Testis (tissue), 5 donors: ENCODE measurements at places on chromosomes 12 and 14. TPM values are rescaled to one million over a fixed set of nuclear protein-coding genes. Genes with fewer than 3 reads are reported as not detected.
A peak's percentile ranks its signal among the peaks of the same experiment; 100 is the strongest.

DNA sequence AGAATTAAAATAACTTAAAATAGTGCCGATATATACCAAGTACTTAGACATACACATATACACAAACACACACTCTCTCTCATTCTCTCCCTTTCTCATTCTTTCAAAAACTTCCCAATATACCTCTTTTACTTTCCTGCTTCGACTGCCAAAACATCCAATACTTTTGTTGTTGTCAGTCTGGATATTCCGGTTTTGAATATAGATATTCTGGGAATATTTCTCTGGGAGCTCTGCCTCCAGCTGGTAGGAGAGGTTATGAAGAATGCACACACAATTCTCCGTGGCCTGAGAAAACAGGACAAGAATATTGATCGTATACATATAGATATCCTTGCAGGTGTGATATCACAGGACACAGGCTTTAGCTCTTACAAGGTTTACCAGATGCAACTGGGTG is 66.6 kb upstream of the YARS2 start:
- no peak for DNase-seq

- DNase-seq, result peak; percentile 72
Measured at GRCh38 chr12:47079981-47080724, 394 bp upstream of the AMIGO2 start.

DNA sequence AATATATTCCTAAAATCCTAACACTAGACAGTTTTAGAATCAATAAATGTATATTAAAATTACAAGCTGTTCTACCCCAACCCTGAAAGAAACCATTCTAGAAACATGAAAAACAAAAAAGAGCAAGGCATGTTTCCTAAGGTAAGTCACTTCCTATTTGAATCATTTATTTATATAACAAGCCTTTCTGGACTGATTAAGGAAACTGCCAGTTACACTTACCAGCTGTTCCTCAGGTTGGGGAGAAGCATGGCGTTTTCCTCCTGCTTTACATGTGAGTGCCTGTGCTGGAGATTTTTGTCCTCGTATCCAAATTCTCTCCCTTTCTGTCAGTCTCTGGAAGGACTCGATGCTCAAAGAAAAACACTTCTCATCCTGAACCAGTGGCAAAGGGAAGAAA is 183.3 kb downstream of the EFCAB11 start:
- DNase-seq, result no peak

DNA sequence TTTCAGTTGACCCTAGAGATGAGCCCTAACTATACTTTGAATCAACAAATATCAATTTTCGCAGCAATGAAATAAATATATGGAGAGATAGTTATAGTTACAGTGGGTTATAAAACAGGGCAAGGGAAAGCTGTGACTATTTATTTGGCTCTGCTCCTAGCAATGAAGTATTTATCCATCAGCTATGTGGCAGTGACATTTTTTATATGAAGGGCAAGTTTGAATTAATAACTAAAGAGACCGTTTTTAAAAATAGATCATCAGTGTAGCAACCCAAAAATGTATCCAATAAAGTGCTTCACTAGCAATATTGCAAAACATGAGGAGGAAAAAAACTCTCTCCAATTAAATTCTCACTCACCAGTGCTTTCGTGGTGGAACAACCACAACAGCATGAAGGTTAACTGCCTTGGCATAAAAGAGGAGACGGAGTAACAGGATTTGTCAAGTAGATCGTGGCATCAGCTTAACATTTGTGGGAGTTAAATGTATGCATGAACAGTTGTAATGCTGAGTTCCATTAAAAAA is 58.1 kb upstream of the NUDT4 start:
- no peak for DNase-seq

DNA sequence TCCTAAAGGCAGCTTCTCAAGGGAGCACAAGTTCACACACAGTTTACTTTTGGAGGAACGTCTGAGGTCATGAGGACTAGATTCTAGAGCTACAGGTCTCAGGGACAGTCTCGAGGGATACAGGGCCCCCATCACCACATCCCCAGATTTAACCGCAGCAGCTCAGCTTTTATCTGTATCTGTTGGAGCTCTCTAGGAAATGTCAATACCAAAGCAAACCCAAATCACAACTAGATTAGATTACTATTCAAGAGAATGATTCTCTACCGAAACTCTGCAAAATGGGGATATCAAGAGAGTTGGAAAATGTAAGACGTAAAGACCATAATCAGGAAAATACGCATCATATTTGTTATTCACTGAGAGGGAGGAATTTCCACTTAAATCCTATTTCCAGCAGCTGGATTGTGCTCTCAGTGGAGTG is 4.0 kb upstream of the MYRFL start:
- no peak for DNase-seq

LMNTD1 gene
- 22.9 TPM for polyA plus RNA-seq

DNA sequence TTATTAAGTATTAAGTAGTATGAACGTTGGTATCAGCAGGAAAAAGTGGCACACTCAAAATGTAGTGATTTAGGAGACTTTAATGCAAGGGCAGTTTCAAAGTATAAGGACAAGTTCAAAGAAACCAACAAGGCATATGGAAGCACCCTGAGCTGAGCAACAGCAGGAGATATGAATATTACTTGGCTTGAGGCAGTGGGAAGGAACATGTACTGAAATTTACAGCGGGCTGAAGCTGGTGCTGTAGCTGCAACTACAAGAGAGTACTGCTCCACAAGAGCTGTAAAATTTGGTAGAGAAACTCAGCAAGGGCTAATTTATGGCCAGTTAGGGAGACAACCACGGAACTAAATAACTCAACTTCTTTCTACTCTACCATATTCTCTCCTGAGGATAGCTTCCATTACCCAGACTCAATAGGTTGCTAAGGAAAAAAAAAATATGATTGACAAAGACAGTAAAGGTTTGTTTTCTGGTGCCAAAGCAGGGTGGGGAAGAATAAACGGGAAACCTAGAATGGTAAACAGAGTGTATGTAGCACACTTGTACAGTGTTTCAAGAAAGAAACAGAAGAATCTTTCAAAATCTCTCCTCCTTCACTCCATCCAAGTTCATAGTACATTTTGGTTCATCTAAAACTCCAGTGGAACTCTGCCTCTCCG is 487.8 kb upstream of the MGAT4C start:
- DNase-seq, result no peak

DNA sequence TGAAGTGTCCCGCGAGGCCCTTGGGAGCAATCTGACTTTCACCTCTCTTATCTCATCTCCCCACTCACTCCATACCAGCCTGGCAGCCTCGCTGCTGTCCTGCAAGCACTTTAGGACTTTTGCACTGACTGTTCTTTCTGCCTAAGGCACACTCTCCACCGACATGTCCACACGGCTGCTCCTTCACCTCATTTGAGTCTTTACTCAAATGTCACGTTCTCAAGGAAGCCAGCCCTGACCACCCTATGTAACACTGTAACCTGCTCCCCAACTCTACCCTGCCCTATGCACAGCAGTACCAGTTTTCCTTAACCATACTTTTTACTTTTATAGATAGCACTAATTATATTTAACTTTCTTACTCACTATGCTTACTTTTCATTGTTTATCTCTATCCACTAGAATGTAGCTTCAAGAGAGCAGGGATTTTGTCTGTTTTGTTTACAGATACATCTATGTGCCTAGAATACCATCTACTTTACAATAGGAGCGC is 32.0 kb downstream of the PRKD1 start:
- no peak for DNase-seq

E2F7 gene
- polyA plus RNA-seq, result 3.5 TPM

MUCL1 gene
- polyA plus RNA-seq, result 1.6 TPM

- no peak for DNase-seq
Measured at GRCh38 chr12:107144990-107145389, 51.6 kb upstream of the CRY1 start.

GLIPR1L1 gene
- polyA plus RNA-seq, result 95.5 TPM

- no peak for DNase-seq
Measured at GRCh38 chr12:123595729-123596128, 6.2 kb upstream of the DDX55 start.

PPFIA2 gene
- 22.1 TPM for polyA plus RNA-seq

- DNase-seq, result no peak
Measured at GRCh38 chr12:39176356-39176755, 266.6 kb downstream of the KIF21A start.

GRCh38 chr14:61343471-61343870 is 22.1 kb downstream of the PRKCH start:
- no peak for DNase-seq

DNA sequence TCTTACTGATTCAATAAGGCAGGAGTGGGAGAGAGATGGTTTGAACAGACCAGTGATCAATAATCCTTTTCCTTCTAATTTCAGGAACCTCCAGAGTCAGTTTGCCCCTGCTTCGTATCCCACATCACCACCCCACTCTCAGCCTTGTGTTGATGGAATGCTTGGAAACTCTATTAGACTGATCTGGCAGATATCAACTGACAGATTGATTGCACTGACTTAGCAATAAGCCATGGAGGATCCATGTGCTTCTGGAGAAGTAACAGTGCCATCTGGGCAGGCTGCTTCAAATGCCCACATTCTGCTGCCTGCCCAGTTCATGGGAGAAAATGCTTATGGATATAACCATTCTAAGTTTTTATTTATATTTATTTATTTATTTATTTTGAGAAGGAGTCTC is 218.0 kb downstream of the SLC2A13 start:
- no peak for DNase-seq

DNA sequence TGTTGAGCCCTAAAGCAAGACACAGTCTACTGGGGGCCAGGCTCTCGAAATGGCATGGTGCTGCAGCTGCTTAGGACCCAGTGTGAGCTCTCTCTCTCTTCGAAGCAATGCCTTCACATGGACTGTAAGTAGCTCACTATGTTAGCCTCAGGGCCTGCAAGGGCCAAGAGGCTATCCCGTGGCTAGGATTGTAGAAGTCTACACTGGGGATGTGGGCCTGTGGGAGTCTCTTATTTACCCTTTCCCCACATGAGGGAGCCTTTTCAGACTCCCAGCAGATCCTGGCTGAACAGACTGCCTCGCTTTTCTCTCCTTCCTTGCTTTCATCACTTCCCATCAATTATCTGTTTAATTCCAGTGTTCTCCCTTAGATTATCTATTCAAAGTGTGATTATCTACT is 101.4 kb downstream of the GPR65 start:
- DNase-seq, result no peak

DNA sequence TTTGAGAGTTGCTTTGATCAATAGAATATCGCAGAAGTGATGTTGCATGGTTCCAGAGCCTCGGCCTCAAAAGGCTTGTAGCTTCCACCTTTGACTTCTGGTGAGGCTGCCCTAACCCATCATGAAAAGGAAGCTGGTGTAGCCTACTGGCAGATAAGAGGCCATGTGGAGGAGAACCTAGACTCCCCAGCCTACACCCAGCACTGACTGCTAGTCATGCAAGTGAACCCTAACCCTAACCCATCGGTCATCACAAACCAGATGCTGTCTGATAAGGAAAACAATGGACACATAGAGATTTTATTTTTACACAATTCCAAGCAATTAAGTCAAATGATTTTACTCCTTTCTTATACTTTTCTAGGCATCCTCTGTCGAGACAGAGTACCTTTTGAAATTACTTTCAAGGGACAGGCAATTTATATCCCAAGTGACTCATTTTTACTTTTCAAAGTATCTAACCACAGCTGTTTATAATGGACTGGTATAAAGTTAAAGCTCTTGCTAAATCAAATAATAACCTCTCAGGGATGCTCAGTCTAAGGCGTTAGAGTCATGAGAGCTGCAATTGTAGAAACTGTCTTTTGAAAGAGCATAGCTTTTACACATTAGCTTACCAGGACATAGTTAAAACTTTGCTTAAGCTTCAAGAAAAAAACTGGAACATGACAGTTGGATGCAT is 17.6 kb downstream of the PTPRB start:
- no peak for DNase-seq

HELB gene
- polyA plus RNA-seq, result 1.0 TPM

DNA sequence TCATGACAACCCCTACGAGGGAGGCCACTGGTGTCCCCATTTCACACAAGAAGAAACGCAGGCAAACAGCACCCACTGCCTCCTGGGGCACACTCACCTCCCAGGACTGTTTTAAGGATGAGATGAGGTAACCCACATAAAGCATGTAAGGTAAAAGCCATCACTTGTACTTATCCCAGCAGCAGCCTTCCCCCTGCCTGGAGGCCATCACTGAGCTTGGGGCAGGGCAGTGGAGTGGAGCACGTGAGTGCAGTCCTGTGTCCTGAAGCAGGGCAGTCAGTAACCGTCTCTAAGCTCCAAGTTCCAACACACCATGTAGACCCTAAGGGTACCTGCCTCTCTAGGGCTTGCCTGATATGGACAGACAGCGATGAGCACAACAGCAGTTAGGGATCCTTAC is 1.7 kb downstream of the POLE start:
- no peak for DNase-seq

PLEKHH1 gene
- 21.4 TPM for polyA plus RNA-seq

DNA sequence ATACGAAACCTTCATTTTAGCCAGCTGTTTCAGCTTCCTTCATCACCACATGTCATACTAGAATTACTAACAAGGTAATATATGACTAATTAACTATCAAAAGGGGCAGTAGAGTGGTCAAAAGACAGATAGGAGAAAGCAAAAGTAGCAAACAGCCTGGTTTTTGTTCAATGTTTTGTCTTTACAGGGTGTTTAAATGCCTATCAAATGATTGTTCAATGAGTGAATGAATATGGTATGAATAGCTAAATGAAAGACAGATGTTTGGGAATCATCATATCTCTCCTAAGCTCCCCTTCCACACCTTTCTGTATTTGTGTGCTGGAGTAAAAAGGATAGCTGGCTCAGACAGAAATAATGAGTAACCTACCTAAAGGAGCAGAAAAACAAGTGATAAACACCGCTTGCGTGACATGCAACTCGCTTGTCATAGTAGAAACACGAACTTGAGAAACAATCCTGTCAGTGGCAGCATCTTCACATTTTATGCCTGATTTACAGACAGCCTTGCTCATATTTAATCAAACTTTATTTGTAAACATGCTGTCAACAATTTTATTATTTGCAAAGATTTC is 34.2 kb downstream of the ABCC9 start:
- no peak for DNase-seq

GRCh38 chr12:51270067-51270950 is at the start of gene SMAGP:
SMAGP (minus strand) TSS chr12:51270415; CDS start chr12:51269278, 1,137 bp downstream.
- DNase-seq, result peak; percentile 48

DNA sequence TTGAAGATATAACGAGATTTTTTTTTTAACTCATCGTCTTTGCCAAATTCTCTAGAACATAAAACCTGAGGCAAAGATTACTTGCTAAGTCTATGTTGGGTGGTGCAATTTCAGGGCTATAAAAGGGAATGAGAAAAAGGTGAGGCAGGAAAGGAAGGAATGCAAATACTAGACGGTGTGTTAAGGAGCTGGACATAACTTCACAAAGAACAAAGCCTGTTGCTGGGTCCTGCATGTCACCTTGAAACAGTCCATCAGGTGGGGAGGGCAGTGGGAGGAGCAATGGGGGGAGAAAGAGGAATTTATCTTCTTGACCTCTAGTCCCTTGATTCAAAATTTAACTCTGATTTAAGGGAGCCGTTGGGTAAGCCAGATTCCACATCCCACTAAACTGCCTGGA is 16.1 kb upstream of the DUSP6 start:
- DNase-seq, result no peak

DNA sequence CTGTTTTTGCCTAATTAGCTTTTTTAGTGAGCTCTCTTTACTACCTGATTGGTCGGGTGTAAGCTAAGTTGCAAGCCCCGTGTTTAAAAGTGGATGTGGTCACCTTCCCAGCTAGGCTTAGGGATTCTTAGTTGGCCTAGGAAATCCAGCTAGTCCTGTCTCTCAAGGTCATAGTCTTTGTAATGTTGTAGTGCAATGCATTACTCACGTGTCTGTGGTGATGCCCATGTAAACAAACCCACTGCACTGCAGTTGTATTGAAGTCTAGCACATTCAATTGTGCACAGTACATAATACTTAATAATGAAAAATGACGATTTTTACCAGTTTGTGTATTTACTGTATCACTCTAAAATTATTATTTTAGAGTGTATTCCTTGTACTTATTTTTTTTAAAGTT is 335.5 kb downstream of the NUAK1 start:
- no peak for DNase-seq

- no peak for DNase-seq
Measured at GRCh38 chr12:10940389-10940788, 1.3 kb upstream of the TAS2R14 start.
